Cerebellum (tissue), 4 donors: ENCODE measurements at places on chromosomes 1 and 21.

DNA sequence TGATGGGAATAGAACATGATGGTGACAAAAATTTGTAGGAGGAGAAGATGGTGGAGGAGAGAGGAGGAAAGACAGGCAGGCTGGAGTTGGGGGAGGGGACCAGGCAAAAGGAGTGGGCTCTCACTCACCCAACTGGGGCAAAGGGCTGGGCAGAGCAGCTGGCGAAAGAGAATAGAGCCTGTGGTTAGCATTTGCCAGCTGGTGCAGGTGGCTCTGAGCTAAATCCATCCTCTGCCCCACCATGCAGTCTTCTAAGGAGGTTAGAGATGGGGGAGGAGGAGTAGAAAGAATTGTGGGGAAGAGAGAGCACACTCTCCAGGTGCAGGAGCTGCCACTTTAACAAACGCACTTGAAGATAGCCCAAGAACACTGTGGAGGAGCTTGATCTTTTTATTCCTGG, 27.6 kb upstream of the SLAMF1 start:
- no peak for DNase-seq

- DNase-seq = no peak
Observed at GRCh38 chr21:42030311-42030710, 20.2 kb upstream of the ZBTB21 start.

DNA sequence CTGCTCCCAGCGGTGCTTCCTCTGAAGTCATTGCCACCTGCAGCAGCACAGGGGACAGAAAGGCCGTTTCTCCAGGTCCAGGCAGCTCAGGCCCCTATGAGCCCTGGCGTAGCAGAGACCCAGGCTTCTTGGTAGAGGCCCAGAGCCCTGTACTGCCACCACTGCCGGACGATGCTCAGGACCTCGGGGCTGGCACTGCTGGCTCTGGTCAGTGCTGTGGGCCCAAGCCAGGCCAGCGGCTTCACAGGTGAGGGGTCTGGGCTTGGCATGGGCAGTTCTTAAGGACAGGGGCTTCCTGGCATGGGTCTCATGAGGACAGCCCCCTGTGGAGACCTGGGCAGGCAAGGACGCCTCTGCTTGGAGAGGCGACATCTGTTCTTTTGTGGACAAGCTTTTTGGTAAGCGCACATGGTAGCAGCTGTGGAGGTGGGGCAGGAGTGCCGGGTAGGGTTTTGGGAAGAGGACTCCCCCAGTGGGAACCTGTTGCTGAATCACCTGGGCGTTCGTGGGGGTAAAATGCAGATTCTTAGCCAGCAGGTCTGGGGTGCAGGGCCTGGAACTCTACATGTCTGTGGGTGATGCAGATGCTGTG, at the start of gene UMODL1:
UMODL1 (plus strand) TSS at position 172 of the 592 bp plus-strand sequence; CDS start at position 172, 0 bp downstream.
- no peak for DNase-seq

GRCh38 chr1:75630004-75630594, 19.2 kb upstream of the SLC44A5 start:
- DNase-seq = no peak

DNA sequence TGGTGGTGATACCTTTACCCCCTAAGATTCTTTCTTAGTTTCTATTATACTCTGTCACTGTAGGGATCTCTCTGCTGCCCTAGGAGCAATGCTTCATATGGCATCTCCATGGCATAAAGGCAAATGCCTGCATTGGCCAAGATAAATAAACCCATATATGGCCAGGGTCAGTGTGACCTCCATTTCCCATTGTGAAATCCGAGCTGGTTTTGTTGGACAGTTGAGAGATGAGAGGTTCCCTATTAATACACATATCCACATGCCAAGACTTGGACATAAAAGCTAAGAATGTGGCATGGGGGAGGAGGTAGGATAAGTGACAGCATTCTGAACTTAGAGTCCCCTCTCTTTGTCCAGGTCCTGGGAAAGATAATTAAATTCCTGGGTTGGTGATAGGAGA, 1.4 kb downstream of the TPM3 start:
- DNase-seq = no peak

GRCh38 chr1:154328318-154329151, 3.2 kb downstream of the ATP8B2 start:
- peak; percentile 91 for DNase-seq

- no peak for DNase-seq
Observed at GRCh38 chr1:67280696-67281095, 27.0 kb upstream of the IL12RB2 start.

GRCh38 chr1:169133801-169134502, 27.5 kb downstream of the ATP1B1 start:
- DNase-seq = no peak

- DNase-seq = no peak
Observed at GRCh38 chr1:234188454-234188792, 184.8 kb upstream of the COA6 start.

GRCh38 chr1:94425821-94426484, 7.8 kb downstream of the ABCD3 start:
- DNase-seq = no peak

DNA sequence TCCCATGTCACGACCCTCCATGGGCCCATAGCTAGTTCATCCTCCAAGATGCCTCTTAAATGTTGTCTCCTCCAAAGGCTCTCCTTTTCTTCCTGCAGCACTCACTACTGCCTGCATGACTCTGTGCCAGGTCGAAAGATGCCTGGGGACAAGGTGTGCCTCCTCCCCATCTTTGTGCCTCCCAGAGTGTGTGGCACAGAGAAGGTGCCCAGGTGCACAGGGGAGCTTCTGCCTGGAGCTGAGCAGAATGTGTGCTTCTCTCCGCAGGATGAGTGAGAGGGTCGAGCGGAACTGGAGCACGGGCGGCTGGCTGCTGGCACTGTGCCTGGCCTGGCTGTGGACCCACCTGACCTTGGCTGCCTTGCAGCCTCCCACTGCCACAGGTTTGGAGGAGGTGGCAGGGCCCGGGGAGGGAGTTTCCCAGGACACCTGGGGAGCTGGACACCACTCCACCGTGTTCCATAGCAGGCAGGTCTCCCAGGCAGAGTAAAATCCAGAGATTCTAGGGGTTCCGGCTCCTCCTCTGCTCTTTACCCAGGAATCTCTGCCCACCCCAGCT, 6.9 kb upstream of the PPM1J start:
- DNase-seq = peak; percentile 41

DNA sequence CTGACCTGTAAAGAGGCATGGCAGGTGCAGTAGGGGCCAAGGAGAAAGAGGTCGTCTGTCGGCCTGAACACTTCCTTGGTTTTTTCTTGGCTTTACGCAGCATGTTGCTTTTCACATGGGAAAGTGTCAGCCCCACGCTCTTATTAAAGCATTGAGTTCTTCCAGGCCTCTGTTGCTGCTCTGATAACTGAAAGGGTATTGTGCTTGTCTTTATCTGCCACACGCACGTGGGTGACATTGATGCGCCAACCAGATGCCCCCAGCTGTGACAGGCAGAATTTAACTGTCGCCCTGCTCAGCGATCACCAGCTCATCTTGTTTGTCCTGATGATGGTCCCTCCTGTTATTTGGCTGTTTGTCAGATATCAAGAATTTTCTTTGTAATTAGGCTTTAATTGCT, 76.5 kb downstream of the GALNT2 start:
- no peak for DNase-seq

GRCh38 chr1:173043253-173043652, 7.5 kb downstream of the TNFSF18 start:
- no peak for DNase-seq

DNA sequence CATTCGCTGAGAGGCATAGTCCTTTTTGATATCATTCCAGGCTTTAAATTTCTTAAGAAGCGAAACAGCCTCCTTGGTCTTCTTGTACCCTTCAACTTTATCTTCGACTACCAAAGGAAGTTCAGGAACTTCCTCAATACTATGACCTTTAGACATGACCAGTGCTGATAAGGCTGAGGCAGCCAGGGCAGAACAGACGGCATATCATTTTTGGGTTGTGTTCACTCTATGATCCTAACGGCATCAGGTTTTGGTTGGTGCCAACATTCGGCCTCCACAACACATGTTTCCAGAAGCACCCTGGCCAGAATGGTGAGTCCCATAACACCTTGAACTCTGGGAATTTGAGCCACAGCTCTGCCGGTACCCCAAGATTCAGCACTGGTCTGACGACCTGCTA, 31.4 kb upstream of the MYOC start:
- DNase-seq = no peak

DNA sequence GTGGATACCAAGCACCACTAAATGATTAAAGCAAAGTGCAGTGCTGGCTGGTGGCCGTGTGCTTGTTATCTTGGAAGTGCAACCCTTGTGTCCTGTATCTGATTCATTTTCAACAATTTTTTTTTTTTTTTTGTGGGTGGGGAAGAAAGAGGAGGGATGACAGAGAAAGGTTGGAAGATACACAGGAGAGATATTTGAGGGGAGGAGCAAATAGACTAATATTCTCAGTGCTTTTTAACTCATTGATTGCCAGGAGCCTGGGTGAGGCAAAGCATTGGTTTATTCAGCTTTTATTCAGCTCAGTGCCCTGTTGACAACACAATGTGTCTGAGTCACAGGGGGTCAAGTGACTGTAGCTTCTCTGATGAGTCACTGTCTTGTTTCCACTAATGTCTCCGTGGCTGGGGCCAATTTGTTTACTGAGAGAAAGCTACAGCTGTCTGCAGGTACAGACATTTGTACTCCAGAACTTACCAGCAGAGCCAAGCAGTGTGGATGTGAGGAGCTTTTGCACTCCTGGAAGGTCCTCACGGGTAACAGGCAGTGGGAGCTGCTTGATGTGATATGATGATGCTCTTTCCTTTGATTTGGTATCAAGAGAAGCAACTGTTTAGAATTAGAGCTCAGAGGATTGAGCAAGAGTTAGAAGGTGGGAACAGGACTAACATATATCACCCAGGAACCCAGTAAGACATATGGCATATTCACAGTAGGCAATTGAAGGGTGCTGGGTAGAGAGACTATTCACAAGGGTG, 23.6 kb upstream of the DNM3 start:
- DNase-seq = no peak

GRCh38 chr1:89673251-89673650, 40.3 kb downstream of the LRRC8C start:
- no peak for DNase-seq

GRCh38 chr1:95312181-95312580, 78.2 kb downstream of the RWDD3 start:
- DNase-seq = no peak

GRCh38 chr1:234253732-234254131, 119.5 kb upstream of the COA6 start:
- no peak for DNase-seq

DNA sequence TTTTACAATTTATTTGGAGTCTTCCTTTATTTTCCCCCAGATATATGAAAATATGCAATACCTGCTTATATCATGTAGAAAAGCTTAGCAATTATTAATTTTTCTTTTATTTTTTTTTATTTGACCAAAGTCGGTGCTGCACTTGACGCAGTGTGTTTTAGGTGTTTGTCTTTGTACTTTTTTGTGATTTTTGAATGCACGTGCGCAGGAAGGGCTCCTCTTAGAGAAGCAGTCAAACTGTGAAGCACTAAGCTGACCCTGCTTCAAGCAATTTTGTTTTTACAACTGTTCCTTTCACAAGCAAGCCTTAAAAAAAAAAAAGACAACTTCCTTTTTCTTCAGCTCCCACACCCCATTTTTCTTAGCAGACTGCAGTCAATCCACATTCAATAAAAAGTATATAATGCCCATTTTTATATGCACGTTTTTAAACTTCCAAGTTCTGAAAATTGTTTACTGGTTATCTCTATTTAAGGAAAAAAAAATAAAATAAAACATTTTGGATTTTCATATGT, 267.4 kb downstream of the TM2D1 start:
- DNase-seq = no peak

DNA sequence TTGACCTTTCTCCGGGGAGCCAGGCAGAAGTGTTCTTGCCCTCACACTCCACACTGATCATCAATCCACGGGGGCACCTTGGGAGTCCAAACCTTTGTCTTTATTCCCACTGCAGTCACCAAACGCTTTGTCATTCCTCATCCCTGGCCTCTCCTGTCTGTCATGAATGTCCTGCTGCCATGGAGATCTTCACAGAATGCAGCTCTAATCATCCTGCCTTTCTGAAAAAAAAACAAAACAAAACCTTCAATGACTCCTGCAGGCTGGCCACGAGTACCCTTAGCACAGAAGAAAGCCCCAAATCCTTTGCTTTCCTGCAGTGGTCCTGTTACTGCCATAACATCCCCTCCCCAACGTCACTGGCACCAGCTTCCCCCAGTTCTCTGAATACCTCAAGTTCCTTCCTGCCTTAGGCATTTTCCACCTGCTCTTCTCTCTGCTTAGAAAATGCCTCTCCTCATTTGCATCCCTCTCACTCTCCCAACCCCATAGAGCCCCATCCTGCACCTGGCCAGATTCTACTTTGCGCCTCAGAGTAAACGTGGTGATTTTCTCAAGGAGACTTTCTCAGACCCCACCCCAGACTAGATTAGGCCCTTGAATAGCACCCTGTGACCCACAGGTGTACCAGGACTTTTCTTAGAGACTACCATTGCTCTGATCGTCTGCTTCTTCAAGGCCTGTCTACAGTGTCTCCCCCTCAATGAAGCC, 131.2 kb downstream of the AK5 start:
- DNase-seq = no peak

GRCh38 chr1:157144509-157144908, 6.3 kb upstream of the ETV3 start:
- DNase-seq = no peak

DNA sequence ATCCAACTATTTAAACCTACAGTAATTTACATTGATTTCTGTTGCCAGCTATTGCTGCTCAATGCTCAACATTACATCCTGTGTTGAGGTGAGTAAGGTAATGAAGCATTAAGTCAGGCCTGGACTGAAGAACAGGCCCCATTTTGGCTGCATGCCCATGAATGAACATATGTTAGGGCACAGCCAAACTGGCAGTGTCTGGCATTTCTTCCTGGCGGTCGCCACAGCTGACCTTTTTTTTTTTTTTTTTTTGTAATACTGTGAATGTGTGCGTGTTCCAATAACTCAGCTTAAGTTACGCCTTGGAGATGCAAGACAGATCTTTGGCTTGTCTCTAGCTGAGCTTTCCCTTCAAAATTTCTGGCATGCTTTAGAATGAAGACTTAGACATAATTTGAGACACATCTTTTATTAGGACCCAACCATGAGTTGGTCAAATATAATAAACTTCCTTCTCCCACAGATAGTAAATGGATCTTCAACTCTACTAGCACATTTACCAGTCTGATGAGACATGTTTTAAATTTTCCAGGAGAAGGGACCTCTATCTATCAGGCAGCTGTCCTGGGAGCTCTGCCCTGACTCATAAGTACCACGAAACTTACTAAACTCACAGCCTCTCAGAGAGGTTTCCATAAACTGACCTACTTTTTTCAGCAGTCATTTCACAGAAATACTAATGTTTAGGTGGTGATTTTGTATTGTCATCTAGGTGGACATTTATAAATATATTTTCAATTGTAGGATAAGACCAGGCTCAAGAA, 341.1 kb upstream of the RUNX1 start:
- peak; percentile 74 for DNase-seq

- no peak for DNase-seq
Observed at GRCh38 chr1:33624261-33624990, 152.0 kb downstream of the ZSCAN20 start.

DNA sequence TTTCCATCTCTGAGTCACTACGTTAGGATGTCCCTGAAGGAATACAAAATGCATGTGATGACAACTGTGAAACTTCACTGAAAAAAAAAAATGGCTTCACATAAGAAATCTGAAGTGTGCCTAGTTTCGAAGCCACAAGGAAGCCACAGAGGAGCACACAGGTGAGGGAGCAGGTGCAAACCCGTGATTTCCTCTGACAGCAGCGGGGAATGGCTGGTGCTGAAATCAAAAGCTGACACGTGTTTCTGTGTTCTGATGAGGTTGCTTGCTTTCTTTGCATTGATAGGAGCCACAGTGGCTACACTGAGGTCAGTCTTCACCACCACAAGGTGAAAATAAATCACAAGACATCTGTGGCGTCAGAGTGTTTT, 105.7 kb upstream of the TLR5 start:
- no peak for DNase-seq

- DNase-seq = no peak
Observed at GRCh38 chr1:18868354-18868753, 8.9 kb upstream of the TAS1R2 start.
